Hippocampal formation (tissue), 2 donors: ENCODE measurements at places on chromosomes 16 and 17.

DNA sequence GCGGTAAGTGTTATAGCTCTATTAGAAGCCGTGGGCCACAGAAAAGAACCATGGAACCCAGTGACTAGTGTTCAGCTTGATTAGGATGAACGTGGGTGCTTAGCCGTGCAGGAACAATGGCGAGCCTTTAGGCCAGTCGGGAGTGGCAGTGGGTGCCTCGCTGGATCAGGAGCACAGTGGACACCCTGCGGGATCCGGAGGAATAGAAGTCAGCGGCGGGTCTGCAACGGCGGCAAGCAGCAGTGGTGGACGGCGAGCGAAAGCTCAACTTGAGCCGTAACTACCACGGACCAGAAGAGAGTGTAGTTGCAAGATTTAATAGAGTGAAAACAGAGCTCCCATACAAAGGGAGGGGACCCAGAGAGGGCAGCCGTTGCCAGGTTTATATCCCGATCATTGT lies 37.3 kb upstream of the CDH15 start:
- no peak for DNase-seq

DNA sequence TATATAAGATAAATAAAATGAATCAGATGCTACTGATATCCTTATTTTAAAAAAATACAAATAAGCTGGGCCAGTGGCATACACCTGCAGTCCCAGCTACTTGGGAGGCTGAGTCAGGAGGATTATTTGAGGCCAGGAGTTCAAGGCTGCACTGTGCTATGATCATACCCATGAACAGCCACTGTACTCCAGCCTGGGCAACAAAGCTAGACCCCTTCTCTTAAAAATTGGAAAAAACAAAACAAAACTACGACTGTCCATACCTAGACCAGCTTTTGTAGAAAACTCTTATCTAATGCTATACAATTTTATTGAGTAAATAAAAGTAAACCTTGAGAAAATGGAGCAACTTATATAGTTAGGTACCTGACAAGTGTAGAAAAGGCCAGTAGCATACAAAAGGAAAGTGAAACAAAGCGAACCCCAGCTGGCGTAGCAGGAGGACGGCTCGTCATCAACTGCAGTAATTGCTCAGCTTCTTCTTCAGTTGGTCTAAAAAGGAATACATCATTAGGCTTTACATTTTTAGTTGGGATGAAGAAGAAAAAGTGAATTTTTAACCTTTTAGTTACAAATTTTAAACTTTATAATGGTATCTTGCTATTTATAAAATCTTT lies 23.6 kb downstream of the INTS2 start:
- no peak for DNase-seq

GRCh38 chr17:50122945-50123344 lies 7.0 kb downstream of the SAMD14 start:
- DNase-seq, result no peak

GRCh38 chr16:50640391-50640790 lies 40.7 kb downstream of the SNX20 start:
- DNase-seq, result no peak
